Cerebellar nuclear complex (tissue), 1 donor: ENCODE measurements at places on chromosomes 6 and 20.

DNA sequence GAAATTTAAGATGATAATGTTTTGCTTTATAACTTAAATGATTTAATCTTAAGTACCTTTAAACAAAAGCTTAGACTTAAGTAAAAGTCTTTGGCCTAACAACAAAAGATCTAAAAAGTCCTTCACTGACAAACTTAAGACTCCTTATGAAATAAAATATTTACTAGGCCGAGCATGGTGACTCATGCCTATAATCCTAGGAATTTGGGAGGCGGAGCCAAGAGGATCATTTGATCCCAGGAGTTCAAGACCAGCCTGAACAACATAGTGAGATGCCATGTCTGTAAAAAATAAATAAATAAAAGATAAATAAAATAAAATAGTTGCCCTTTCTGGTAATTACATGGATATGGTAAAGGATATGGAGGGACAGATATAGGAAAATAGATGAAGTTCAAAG, 12.4 kb downstream of the KATNA1 start:
- no peak for DNase-seq

DNA sequence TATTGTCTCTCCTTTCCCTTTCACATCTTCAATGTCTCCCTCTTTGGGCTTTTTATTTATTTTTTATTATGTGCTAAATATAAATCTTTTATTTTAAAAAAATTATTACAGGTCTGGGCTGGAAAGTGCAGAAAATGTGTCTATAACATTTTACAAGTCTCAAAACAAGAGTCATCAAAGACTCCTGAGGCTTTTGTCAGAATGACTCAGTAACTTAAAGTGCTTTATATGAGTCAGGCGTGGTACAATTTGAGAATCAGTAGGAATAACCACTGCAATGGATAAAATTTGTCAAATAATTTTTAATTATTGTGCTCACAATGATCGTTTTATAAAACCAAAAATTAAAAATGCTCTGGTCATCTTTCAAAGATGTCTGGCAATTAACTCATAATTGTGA, 193.9 kb downstream of the MMUT start:
- no peak for DNase-seq

DNA sequence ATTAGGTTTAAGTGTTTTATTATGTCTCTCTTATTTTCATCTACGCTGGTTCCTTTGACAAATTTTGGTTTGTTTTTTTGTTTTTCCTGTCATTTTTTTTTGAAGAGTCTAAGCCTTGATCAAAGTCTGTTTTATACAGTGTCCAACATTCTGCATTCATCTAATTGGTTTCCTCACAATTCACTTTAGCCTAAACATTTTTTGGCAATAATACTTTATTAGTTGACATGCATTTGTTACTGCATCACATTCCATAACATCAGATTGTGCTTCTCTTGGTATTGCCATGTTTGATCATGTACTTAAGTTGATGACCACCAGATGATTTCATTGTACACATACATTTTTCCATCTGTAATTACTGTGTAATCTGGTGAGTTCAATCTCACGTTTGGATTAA, 173.2 kb downstream of the ZFAND3 start:
- DNase-seq = no peak

- DNase-seq = no peak
These were observed 48.6 kb upstream of the RCAN2 start for GRCh38 chr6:46539866-46540265.

GRCh38 chr6:133553652-133554051, 312.5 kb downstream of the EYA4 start:
- no peak for DNase-seq

GRCh38 chr6:137494281-137494987, at the start of gene OLIG3:
Gene OLIG3, minus strand, starts transcription at chr6:137494394. Its CDS starts 224 bp downstream, at chr6:137494170.
- no peak for DNase-seq

DNA sequence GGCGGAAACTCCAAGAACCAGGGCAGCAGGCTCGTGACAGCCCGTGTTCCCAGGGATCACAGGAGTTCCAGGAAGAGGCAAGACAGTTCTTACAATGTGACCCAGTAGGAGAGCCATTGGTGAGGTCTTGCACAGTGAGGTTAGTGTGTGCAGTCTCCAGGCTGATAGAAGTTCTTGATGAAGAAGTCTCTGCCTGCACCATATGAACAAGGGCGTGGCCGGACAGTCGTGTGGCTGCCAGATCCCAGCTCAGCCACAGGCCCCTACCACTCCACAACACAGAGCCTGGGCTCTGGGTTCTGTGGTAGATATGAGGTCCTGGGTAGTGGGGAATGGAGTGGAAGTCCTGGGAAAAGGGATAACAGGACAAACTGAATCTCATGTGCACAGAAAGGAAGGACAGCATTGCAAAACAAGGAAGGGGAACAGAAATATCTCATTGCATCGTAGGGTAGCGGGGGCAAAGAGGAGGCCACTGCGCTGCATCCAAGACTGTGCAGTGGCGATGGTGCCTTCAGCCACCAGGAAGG, 65.2 kb downstream of the STX11 start:
- DNase-seq = no peak

GRCh38 chr20:47677635-47678453, 107.4 kb downstream of the SULF2 start:
- DNase-seq = no peak

GRCh38 chr6:45563844-45564243, 186.1 kb upstream of the SUPT3H start:
- no peak for DNase-seq

- no peak for DNase-seq
These were observed 132.8 kb upstream of the SPACA1 start for GRCh38 chr6:87914637-87915395.

DNA sequence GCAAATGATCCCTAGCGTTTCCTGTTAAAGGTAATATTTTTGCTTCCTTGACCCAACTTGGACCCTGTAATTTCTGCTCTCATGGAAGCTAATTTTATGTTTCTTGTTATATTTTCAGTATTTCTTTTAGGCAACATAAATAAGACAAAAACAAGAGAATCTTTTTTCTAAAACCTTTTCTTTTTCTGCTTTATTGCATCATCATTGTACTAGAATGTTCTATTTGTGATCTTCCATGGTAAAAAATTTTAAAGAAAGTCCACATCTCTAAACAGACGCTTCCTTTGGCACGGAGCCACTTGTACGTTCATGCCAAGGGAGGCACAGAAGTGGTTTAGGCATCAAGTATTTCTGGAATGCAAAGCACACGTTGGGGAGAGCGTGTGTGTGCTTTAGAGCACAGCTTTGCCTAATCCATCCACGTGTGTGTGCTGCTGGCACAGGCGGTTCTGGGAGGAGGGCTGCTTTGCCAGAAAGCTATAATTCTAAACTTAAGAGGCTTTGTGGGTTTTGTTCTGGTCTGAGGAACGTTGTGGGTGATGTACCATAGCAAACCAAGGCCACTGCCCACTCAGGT, 98.3 kb downstream of the SASH1 start:
- DNase-seq = no peak

- DNase-seq = no peak
These were observed 666 bp downstream of the TPD52L1 start for GRCh38 chr6:125154118-125154760.

DNA sequence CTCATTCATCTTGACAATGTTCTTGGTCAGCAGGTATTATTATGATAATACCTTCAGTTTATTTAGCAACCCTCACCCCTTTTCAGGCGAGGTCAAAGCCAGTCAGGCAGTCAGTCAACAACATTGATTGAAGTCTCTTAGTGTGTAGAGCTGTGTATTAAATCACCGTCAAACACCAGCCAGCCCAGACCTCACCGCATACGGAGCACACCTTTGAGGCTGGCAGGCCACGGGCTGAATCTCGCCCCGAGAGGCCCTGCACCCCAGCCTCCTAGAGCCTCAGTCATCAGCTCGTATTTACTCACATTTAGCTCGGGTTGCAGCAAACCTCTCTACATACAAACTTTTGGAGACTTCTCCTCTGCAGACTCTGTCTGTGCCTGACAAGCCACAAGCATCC, 36.0 kb upstream of the FOXA2 start:
- no peak for DNase-seq

DNA sequence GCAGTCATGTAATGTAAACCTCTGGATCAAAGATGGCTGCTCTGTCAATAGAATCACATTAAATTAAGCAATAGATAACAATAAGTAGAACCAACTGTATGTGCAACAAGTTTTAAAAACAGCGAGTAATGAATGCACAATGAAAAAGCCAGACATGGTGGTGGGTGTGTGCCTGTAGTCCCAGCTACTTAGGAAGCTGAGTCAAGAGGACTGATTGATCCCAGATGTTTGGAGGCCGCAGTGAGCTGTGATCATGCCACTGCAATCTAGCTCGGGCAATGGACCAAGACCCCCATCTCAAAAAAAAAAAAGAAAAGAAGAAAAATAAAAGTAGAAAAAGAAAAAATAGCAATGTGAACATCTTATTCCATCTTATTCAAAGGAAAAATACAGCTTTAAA, 558.7 kb upstream of the MMS22L start:
- no peak for DNase-seq

DNA sequence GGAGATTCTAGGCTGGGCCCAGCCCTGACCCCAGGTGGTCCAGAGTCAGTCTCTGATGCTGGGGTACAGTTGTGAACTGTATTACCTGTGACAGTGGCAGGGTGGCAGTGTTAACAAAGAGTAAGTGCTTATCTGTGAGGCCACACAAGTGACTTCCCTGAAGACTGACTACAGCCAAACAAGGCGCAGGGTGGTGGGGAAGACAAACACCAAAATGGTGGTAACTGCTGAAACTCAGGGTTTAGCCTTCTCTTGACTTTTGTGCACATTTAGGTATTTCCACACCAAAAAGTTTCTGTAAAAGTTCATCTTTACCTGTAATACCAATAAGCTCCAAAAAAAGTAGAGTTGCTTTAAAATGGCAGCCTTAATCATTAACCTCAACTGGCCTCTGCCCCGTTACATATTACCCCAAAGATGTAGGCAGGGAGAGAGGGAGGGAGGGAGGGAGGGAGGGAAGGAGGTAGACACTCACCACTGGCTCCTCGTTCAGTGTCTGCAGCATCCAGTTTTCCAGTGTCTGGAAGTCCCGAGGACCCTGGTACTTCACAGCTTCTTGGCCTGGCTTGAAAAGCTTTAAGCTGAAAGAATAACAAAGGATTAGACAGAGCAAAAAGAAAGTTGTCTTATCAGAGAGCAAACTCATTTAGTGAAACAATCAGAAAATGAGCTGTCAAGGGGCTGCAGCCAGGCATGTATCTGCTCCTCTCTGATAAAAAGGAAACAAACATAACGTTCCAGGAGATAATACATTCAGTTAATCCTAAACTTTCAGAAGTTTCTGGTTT, 11.3 kb downstream of the TXNDC5 start:
- DNase-seq = no peak

GRCh38 chr6:118897386-118897785, 3.4 kb downstream of the ASF1A start:
- no peak for DNase-seq

DNA sequence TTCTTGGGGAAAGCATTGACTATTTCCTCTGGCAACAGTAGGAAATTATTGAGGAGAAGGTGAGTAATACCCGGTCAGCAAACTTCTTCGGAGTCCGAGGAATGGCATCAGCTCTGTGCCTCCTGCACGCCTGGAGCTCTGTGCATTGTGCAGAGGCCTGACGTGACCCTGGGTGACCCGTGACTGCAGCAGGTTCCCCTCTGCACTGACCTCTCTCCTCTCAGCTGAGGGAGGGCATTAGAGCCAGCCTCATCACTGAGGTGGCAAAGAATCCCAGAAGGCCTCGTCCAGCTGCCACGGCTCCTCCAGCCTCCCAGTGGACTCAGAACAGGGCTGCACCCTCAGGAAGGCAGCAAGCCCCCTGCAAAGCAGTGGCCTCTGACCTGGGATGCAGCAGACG, 502.9 kb downstream of the CD83 start:
- DNase-seq = no peak

- no peak for DNase-seq
These were observed 12.1 kb upstream of the TCF15 start for GRCh38 chr20:622161-622560.

- no peak for DNase-seq
These were observed 20.5 kb upstream of the SNRPC start for GRCh38 chr6:34736823-34737222.

- no peak for DNase-seq
These were observed 25.4 kb upstream of the GMNN start for GRCh38 chr6:24749297-24749696.

GRCh38 chr6:117464700-117465099, 17.8 kb upstream of the DCBLD1 start:
- DNase-seq = no peak
